ENCODE measurements at places on chromosomes 3 and 15.

DNA sequence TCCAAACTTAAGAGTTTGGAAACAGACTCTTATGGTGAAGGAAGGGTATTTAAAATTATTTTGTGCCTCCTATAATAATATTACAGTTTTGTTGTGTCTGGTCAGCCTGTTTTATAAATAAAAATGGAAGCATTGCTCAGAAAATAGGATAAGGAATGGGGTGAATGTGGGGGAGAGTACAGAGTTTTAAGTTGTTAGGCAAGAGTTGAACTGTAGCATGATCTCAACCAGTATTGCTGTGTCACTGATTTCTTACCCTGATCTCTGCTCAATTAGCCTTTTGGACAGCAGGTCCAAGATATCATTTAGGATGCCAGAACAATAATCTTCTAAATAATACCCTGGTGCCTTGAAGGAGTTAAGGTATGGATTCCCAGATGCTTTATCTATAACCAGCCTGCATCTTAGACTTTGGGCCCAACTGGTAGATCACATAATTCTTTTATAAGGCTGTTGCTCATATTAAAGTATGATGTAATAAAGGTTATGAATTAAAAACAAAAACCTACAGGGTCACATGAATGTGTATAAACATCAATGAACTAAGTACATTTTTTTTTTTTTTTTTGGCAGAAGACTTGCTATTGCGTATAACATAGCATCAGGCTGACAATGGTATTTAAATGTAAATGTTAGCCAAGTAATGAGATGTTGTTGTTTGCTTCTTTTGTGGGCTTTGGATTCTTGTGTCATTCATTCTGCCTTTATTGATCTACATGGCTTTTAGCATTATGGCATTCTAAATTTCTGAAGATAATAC is 70.0 kb downstream of the MITF start:
- DNase-seq, result no peak

GRCh38 chr15:61687124-61687523 is 373.1 kb downstream of the VPS13C start:
- no peak for DNase-seq

DNA sequence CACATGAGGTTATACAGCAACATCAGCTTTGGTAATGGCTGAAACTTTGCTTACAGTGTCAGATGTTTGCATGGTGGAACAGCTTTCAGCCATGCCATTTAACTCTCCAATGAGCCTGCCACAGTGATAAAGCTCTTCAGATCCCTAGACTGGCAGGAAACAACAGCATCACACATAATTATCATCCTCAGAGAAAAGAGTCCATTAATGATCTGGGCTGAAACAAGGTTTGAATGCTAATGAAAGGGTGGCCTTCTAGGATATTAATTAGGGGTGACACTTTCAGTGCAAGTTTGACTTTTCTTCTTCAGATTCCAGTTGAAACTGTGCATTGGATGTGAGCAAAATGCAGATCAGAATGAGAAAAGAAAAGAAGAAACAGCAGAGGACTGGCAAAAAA is 166.6 kb downstream of the IGSF11 start:
- no peak for DNase-seq

DNA sequence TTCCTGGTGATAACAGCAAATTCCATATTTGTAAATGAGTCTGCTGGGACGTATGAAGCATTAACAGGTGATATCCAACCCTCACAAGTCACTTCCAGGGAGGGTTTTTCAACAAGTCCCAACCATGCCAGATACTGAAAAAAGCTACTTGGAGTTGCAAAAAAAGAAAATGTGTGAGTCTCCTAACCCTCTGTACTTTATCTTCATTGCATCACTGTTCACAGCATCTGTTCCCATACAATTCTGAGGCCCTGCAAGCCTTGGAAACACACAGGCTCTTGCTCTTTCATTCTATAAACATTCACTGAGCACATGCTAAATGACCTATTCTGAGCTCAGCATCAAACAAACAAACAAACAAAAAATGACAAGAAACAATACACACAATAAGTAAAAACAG is 120.8 kb downstream of the RFTN1 start:
- DNase-seq, result no peak

DNA sequence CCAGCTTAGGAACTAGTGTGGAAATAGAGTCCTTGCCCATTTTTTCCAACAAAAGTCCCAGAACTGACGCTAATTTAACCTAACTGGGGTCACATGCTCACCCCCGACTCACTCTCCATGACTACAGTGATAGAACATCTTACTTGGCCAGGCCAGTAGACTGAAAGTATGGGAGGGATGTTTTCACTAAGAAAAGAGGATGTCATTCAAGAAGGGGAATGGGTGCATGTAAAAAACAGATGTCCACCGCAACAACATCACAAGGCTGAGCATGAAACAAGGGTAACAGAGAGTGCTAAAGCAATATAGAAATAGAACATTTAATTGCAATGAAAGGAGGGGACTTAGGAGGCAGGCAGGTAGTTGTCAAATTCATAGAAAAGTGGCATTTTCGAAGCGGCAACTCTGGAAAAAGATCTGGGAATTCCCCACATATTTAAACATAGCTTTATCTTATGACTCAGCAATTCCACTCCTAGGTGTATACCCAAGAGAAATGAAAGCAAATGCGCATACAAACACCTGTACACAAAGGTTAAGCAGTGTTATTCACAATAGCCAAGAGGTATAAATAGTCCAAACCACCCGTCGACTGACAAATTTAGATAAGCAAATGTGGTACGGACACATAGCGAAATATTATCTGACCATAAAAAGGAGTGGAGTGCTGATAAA is 41.1 kb upstream of the UBE2E2 start:
- no peak for DNase-seq

DNA sequence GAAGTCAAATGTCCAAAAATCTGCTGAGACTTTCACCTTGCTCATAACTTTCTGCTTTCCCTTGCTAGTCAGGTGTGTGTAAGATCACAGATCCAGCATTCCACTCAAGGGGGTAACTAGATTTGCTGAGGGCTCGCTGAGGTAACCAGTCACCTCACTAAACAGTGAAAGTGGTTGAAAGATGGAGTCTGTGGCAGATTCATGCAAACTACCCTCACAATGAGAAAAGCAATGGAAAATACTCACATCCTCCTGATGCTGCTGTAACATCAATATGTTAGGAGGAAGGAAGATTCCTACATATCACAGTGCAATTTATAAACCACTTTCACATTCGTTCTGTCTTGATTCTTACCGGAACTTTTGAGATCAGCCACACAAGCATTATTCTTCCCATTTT is 174.3 kb upstream of the BCL6 start:
- DNase-seq, result no peak

DNA sequence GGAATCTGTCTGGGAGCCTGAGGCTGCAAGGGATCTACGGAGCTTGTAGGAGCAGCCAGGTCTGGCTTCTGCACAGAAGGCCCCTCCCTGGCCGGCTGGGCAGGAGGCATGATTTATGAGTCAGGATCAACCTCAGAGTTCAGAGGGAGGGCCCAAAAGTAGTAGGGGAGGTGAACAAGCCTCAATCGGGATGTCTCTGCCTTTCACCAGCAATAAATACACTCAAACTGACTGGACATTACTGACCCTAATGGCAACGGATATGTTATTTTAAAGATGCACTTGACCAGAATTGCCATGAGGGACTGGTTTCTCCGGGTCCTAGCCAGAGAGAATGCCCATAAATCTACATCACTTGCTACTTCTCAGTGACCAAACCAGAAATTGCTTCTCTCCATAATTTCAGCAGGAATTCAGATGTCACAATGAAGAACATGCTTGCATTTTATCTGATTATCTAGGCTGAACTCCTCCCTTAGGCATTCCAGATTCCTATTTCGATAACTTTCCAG is 109.6 kb upstream of the LMOD3 start:
- no peak for DNase-seq

- DNase-seq, result no peak
Measured at GRCh38 chr3:103006526-103007183, 571.8 kb downstream of the ZPLD1 start.

Measured in COLO829 (cell line).